T-cell (primary cell): ENCODE measurements at places on chromosomes 1 and 21.

DNA sequence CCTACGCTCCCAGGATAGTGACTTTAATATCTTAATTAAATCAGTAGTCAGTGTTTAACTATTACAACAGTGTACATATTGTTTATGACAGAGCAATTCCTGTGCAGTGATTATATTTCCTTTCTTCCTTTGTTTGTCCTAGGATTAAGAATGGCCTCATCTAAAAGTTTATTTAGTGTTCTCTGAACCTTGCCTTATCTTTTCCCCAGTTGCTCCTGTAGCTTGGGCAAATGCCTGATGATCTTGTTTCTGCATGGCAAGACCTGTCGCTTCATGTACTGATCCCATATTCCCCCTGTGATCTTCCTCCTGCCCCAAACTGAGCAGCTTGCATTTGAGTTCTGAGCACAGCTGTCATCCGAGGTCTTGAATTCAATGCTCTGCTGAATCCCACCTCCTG lies 69.1 kb upstream of the STUM start:
- DNase-seq = no peak

DNA sequence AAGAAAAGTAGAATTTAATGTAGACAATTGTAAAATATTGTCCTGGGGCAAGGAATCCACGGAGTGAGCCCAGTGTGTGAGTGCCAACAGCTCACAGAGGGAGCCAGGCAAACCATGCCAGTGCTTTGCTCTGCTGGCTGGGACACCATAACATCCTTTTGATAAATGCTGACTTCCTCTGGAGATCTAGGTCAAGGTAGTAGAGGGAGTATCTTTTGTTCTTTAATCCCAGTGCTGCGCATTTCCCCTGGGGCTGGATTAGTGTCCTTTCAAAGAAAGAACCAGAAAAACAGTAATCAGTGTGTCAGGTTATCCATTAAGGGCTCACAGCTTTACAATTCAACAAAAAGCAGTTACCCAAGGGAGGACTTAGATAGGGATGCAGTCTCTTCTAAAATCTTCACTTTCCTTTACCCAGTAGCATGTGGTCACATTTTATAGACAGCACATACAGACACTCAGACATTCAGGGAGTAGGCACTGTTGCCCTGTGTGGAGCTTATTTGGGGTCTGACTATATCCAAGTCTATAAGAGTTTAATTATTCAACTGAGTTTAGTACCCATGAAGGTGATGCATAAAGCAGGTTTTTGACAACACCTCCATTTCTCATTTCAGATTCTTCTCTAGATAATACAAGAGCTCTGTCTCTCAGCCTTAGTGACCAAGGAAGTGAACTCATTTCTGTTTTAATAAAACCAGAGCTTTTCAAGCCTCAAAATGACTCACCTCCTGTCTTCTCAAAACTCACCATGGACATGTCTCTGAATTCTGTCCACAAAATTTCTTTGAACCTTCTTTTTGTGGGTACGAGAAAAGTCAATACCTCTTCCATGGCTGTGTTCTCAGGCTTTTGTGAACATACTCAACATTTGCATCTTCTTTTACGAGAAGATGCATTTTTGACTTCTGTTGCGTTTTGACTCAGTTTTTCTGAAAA lies 215.3 kb downstream of the BRINP2 start:
- DNase-seq = no peak

- no peak for DNase-seq
Measured at GRCh38 chr1:118257946-118258345, 72.9 kb upstream of the SPAG17 start.

- no peak for DNase-seq
Measured at GRCh38 chr1:48470950-48471690, 884 bp downstream of the SPATA6 start.

GRCh38 chr1:150022357-150022756 lies 11.8 kb upstream of the OTUD7B start:
- no peak for DNase-seq

GRCh38 chr1:244901400-244902015 lies 37.2 kb upstream of the HNRNPU start:
- no peak for DNase-seq

- DNase-seq = no peak
Measured at GRCh38 chr1:237205400-237206064, 163.5 kb downstream of the RYR2 start.

- DNase-seq = no peak
Measured at GRCh38 chr1:201714542-201715329, 114.2 kb upstream of the IPO9 start.

DNA sequence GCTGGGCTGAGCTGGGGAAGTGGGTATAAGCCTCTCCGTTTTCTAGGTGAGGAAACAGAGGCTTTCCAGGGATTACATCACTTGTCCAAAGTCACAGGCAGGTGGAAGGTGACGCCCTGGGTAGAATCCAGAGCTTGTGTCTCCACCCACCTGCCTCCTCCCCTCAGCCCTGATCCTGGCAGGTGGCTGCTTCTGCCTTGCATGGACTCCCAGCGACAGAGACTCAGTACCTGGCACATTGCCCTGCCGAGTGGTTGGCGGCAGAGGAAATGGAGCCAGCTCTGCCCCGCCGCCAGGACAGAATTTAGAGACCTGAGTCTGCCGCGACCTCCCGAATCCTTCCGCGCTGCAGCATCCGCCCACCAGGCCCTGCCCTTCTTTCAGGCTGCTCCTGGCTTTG lies 2.1 kb downstream of the PLA2G2E start:
- DNase-seq = no peak

GRCh38 chr1:77279929-77280328 lies 1.9 kb upstream of the AK5 start:
- DNase-seq = no peak

GRCh38 chr1:19254416-19254815 lies 2.8 kb downstream of the MRTO4 start:
- no peak for DNase-seq

DNA sequence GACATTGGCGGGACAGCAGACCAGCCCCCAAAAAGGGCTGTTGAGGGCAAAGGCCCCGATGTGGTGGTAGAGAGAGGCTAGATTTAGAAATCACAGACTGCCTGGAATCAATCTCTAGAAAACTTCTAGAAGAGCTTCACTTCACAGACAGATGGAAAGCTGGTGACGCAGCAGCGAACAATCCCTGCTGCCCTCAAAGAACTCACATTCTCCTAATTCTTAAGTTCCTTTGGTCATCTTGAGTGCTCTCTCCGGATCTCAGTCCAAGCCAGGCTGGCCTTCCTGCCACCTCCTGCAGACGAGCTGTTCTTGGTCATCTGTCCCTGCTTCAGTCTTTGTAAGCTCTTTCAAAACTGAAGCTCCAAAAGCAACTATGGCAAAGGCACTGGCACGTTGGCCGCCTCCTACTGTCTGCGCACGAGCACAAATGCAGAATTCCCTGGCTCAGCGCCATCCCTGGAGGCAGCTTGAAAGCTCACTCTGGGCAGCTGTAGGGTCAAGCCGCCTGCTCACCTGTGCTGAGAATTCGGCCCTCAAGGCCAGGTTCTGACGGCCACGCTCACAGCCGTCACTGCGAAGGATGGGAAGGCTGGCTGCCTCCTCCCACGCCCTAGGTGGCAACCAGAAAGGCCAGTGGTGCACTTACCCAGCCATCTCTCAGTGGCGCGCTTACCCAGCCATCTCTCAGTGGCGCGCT lies 110.6 kb downstream of the NPHP4 start:
- DNase-seq = no peak

GRCh38 chr1:30891227-30891552 lies 17.4 kb downstream of the SDC3 start:
- no peak for DNase-seq

DNA sequence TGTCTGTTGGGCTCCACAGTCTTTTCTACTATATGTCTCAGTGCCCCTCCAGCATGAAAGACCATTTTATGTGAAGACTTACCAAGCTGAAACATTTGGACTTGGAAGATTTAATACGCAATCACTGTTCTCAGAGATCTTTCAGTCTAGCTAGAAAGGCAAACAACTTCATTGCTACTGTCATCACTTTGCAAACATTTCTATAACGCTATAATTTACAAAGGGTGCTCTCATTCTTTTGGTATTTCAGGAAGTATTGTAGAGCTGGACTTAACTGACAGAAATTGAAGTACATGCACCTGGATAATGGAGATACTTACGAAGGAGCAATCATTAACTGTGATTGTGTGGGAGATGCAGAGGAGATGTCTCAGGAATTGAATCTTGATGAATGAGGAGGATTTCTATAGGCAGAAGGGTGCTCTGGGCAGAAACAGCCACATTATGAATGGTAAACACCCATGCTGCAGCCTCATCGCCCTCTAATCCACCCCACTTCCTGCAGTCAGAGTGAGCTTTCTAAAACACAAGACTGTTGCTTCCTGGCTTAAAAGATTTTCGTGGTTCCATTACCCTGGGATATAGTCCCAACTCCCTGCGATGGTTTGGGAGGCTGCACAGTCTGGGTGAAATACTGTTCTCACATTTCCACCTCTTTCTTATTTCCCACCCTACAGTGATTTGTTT lies 75.1 kb upstream of the GNG12 start:
- no peak for DNase-seq

GRCh38 chr1:40391688-40392145 lies 18.2 kb downstream of the SMAP2 start:
- DNase-seq = no peak

DNA sequence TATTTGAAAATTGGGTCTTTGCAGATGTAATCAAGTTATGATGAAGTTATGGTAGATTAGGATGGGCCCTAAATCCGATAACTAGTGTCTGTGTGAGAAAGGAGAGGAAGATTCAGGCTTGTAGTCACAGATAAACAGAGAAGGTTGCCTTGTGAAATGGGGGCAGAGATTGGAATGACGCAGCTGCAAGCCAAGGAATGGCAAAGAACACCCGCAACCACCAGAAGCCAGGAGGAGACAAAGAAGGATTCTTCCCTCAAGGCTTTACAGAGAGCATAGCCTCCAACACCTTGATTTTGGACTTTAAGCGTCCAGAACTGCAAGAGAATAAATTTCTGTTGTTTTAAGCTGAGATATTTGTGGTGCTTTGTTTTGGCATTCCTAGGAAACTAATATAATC lies 35.4 kb upstream of the COL24A1 start:
- no peak for DNase-seq

GRCh38 chr1:198837278-198838021 lies 198.6 kb downstream of the PTPRC start:
- no peak for DNase-seq

DNA sequence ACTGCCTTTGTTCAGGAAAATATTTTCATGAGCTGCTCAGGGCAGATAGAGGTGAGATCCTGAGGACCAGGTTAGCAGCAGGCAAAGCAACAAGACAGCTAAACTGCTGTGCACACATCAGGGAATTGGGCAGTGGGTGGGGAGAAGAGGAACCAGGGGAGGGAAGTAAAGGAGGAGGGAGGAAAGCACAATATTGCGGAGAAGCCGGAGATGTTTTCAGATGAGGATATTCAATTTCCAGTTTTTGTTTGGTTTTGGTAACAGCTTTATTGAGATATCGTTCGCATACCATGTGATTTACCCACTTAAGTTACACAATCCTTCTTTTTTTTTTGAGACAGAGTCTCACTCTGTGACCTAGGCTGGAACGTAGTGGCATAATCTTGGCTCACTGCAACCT lies 34.5 kb downstream of the EPHA10 start:
- no peak for DNase-seq

DNA sequence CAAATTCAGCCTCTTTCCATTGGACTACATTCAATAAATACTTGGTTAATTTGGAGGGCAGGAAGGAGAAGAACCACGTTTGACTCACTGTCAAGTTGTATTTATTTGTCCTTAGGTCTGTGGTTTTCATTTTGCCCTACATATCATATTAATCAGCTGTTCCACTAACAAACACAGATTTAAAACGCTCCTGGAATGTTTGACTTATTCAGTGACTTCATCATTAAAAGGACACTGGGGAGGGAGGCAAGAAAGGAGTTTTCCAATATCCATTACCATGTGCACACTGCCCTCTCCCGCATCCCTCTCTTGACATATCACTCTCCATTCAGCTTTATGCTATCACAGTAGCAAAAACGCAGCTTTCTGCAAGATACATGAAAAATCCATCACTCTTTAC lies 98.2 kb upstream of the C1orf87 start:
- no peak for DNase-seq

GRCh38 chr1:61255358-61255703 lies 173.0 kb downstream of the NFIA start:
- no peak for DNase-seq

DNA sequence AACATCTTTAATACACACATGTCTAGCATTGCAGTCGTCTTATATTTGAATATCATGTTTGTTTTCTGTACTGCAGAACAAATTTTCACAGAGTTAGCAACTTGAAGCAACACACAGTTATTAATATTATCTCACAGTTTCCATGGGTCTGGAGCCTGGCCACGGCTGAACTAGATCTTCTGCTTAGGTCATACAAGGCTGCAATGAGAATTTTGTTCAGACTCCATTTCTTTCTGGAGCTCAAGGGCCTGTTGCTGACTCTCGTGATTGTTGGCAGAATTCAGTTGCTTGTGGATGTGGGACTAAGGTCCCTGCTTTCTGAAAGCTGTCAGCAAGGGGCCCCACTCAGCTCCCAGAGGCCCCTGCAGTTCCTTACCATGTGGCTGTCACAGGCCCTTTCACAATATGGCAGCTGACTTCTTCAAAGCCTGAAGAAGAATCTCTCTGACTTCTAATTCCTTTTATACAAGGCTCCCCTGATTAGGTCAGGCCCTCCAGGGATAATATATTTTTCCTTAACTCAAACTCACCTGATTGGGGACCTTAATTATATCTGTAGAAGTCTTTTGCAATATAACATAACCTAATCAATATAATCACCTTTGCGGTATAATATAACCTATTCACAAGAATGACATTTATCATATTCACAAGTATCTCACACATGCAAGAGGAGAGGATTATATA lies 296.3 kb downstream of the NFIA start:
- no peak for DNase-seq

- no peak for DNase-seq
Measured at GRCh38 chr1:18234790-18235242, 127.2 kb downstream of the IGSF21 start.

- DNase-seq = no peak
Measured at GRCh38 chr1:198623752-198624647, 14.8 kb upstream of the PTPRC start.

DNA sequence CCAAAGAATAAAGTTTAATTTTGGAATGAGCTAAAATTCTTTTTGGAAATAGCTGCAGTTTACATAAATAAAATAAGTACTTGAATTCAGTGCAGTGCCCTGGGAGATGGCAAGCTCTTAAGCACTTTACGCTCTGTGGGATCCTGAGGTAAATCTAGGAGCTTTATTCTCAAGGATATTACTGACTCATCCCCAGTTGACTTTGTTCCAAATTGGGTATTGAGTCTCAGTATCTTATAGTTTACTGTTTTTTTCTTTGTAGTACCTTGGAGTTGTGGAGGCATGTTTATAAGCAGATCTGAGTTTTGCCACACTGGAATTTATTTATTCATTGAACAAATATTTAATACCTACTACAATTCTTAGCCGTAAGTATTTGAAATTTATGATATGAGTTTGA lies 27.4 kb upstream of the HRNR start:
- DNase-seq = no peak

- DNase-seq = no peak
Measured at GRCh38 chr1:61152469-61153105, 70.2 kb downstream of the NFIA start.

- no peak for DNase-seq
Measured at GRCh38 chr21:45031571-45032191, 42.7 kb upstream of the ADARB1 start.

GRCh38 chr1:181079382-181079781 lies 9.1 kb upstream of the IER5 start:
- DNase-seq = no peak
